ENCODE measurements at places on chromosomes 12 and 14.

DNA sequence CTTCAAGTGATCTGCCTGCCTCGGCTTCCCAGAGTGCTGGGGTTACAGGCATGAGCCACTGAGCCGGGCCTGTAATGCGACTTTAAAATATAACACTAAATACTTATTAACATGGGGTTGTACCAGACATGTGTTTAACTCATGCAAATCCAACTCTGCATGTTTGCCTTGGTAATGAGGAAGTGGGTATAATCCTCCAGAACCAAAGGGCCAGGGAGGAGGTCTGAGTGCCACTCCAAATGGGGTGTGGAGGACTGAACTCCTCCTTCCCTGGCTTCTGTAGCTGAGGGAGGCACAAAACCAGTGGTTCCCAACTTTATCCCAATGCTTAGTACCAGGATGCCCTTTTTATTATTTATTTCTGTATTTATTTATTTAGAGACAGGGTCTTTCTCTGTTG, 61.6 kb upstream of the MED13L start:
- peak; percentile 29 for DNase-seq

GRCh38 chr14:67941456-67942018, 122.0 kb downstream of the RAD51B start:
- no peak for DNase-seq

DNA sequence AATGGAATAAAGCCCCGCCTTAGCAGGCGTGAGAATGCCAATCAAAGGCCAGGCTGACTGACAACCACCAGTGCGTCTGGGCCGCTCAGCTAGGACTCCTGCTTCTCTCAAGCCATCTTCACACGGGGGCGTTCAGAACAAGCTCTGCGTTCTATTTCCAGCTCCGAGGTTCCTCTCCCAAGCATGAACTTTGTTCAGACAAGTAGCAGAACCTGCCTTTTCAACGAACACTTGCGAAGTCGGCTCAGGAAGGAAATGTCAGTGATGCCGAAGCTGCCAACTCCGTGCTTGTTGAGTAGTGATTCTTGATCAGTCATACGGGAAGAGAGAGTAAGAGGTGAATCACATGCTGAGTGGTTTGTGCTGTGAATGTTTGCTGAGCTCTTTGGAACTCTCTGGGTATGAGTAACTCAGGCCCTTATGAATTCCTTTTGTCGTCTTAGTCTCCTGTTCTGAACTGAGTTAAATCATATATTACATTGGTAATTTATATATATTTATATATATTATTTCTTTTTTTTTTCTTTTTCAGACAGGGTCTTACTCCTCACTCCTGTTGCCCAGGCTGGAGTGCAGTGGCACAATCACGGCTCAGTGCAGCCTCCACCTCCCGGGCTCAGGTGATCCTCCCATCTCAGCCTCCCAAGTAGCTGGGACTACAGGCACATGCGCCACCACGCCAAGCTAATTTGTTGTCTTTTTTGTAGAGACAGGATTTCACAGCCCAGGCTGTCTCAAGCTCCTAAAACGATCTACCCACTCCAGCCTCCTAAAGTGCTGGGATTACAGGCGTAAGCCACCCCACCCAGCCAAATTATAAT, 29.4 kb upstream of the BCL7A start:
- DNase-seq: peak; percentile 94

DNA sequence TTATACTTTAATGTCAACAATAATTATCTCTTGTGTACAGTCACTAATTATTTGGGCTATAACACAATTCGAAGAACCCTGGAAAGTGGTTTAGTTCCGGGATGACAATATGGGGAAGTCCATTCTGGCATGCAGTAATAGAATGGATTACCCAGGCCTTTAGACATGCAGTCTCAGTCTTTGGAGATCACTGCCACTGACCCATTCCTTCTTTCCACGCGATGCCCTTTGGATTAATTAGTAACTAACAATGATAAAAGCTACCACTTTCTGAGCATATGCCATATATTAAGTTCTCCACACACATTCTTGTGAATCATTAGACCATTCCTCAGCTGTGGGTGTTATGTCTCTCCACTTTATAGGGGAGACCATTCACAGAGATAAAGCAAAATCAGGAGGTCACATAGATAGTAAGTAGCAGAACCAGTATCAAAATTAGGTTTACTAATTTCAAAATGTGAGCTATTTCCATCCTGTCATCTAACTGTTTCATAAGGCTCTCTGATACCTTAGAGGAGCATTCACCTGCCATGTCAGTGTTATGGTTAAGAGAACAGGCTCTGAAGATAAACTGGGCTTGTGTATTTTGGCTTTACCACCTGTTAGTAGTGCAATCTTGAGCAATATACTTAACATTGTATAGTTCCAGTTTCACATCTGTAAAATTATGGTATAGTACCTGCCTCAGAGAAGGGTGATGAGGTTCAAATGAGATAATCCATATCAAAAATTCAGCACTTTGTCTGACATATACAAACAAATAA, 27.2 kb upstream of the KCNJ8 start:
- no peak for DNase-seq

DNA sequence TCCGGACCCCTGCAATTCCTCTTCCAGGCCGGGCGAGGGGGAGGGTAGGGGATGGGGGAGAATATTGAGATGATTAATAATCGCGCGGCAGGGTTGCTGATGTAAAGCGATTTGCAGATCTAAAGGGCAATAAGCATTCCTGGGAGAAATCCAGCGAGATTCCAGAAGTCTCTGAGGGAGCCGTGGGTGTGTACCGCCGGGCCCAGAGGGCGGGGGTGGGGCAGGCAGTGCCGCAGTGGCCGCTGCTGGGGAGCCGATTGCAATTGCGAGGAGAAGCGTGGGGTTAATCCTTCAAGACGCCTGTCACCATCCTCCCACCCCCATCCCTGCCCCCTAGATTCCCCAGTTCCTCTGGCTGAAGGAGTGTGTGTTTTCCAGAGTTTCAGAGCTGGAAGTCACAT, 16.4 kb downstream of the FOS start:
- DNase-seq: peak; percentile 87

GRCh38 chr14:89004166-89004565, 179.7 kb downstream of the TTC8 start:
- DNase-seq: peak; percentile 96

GRCh38 chr12:42129595-42130204, 15.0 kb downstream of the GXYLT1 start:
- DNase-seq: peak; percentile 64

GRCh38 chr12:64611341-64612284, 1.3 kb downstream of the RASSF3 start:
- peak; percentile 22 for DNase-seq

GRCh38 chr12:45946435-45946834, 43.9 kb downstream of the SCAF11 start:
- no peak for DNase-seq

DNA sequence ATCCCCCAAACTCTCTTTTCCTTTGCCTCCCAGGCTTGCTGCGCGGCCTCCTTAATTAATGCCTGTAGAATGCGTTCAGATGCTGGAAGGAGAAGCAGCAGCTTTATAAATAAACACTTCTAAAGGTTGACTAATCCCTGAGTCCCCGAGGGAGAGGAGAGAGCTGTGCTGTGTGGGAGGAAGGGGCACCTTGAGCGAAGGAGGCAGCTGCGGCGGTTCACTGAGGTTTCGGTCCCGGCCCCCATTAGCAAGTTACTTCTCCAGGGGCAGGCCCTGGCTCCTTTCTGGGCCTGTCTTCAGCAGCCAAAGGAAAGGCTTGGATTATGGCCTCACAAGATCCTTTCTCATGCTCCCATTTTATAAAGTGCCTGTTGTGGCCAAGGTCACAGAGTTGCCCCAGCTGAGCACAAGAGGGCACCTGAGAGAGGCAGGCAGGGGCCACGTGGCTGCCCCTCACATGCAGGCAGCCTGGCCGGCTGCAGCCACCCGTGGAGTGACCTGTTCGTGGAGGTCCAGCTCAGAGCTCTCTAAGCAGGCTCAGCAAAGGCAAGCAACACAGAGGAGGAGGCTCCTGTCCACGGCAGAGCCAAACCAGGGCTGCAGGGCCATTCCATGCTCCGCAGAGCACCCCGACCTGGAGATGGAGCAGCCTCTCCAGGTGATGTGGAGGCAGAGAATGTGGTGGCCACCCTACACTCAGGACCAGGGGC, 15.0 kb upstream of the CACNA2D4 start:
- DNase-seq: no peak

GRCh38 chr14:45177076-45177475, 41.3 kb downstream of the FANCM start:
- peak; percentile 75 for DNase-seq

- DNase-seq: no peak
These were observed 7.6 kb upstream of the FITM1 start for GRCh38 chr14:24122898-24123297.

Data from inflammatory macrophage (primary cell).